ENCODE measurements at places on chromosomes 11 and 22.

DNA sequence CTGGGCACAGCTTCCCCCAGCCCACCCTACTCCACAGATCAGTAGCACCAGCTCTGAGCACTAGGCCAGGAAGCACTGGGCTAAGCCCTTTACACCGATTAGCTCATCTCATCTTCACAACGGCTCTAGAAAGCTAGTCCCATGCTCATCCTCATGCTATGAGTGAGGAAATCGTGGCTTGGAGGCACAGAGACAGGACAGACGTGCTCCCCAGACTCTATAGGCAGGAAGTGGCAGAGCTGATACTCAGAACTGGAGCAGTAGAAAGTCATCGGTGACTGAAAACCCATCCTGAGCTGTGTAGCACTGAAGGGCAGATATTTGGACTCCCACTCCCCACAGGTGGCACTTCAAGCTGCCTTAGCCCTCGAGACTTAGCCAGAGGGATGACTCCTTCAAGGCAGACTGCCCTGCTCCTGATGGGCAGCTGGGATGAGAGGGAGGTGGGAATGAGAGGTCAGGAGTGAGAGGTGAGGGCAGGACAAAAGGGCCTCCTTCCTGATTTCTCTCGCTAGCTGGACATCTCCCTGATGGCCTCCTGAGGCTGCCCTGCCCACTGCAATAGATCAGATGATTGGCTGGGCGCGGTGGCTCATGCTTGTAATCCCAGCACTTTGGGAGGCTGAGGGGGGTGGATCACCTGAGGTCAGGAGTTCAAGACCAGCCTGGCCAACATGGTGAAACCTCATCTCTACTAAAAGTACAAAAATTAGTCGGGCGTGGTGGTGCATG lies 9.7 kb downstream of the CD5 start:
- no peak for DNase-seq

- DNase-seq: no peak
These were observed 1473.6 kb downstream of the BRD1 start for GRCh38 chr22:48354096-48354495.

DNA sequence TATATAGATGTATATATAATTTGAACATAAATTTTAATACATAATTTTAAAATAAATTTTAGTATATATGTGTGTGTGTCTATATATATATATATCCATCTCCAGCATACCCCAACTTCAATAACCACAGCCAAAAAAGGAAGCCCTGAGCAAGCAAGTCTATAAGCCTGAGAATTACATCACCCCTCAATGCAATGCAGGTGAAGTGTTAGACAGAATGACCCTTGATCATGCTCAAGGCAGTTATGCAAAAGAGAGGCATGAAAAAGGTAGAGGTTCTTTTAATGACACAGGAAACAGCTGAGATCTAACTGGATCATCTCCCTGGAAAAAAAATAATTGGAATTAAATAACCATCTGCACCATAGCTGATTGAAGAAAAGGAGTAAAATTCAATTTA lies 557.9 kb upstream of the ANO5 start:
- no peak for DNase-seq

DNA sequence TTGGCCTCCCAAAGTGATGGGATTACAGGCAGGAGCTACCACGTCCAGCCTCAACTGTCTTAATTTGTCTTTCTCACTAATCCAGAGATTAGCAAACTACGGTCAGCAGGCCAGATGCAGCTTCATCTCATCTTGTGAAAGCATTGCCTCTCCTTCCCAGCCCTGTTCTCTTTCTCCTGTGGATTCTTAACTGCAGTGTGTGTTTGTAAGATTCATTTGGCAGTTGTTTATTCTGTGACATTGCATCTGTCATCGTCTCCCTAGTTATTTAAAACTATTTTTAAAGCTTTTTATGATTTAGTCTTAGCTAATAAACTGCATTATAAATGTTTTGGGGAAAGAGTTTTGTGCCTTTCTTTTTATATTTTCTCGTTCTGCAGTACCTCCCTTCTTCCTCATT lies 29.2 kb downstream of the RNF169 start:
- DNase-seq: no peak

DNA sequence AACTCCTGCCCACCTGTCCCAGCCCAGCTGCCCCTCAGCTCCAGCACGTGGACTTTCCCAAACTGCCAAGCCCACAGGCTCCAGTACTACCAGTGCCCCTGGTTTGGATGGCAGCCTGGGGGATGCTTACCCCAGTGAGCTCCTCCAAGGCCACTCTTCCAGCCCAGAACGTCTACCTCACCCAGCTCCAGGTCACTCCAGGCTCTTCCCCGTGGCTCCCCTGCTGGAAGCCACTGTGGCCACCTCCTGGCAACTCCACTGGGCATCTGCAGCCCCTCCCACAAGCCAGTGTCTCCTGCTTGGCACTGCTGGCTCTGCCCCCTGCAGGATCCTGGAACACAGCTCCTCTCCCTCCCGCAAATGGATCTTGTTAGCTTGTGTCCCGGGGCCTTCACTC lies 29.3 kb downstream of the LMO1 start:
- no peak for DNase-seq

- no peak for DNase-seq
These were observed 18.5 kb downstream of the GAB2 start for GRCh38 chr11:78399136-78399535.

DNA sequence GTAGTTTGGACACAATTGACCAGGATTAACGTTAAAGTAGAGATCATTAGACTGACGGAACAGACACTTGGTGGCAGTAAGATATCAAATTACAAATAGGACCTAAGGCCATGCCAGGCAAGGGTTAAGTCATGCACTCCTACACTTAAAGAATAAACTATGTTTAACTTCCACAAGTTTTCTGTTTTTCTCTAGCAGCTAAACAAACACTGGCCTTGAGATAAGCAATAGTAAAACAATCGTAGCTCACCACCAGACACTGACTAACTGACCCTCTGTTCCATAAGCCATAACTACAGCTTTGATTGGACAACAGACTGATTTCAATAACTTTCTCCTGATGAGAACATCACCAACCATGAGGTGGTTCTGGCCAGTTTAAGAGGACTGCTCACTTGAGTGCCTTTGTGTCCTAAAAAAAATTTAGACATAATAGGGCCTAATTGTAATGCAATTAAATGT lies 2.0 kb upstream of the CEP126 start:
- DNase-seq: no peak

GRCh38 chr11:103863497-103863896 lies 172.9 kb upstream of the DDI1 start:
- DNase-seq: no peak

Data from NCI-H2171 treated with DMSO at 0.1 percent for 48 hours (cell line).